ENCODE measurements at places on chromosomes 6 and 20.

GRCh38 chr20:46243707-46244628 lies 64.3 kb downstream of the CDH22 start:
- DNase-seq: no peak

DNA sequence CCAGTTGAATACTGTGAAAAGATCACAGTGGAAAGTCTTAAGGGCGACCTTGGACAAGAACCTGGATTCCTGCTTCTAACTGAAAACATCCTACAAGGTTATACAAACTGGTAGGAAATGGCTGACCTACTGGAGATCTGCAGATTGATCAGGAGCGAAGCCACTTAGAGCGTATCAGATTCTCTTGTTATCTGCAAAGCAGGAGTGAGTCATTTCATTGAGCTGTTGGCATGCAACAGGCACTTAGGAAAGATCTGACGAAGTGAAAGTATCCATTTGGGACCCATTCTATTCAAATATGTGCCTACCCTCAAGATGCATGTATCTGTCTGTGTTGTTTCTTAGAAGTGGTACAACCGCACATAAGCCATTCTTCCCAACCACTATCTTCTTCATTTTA lies 131.2 kb upstream of the RIN2 start:
- DNase-seq: no peak

DNA sequence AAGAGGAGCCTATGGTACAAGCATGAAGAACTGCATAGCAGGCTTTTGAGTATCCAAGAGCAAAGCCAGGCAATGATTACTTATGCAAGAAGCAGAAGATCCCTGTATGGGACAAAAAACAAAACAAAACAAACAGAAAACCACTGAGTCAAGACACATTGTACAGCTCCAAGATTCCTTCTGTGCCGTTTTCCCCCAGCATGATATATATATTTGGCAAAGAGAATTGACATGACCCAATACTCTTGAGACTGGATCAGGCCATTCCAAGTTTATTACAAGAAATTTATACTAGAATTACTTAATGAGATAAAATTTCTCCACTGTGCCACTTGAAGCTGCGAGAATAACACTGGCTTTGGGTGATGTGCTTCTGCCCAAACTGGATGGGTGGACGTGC lies 65.5 kb downstream of the TRMT11 start:
- no peak for DNase-seq

DNA sequence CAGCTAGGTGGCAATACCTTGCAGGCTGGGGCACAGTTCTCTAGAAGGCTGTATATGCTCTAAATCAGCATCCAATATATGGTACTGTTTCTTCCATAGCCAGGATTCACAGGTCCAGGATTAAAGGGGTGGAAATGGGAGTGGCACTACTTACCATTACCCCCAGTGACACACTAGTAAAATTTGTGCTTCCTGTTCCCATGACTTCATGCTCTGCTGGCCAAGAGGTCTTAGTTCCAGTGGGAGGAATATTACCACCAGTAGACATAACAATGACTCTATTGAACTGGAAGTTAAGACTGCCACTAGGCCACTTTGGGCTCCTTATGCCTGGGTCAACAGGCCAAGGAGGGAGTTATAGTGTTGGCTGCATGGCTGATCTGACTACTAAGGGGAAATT lies 174.3 kb upstream of the TNFAIP3 start:
- no peak for DNase-seq

- no peak for DNase-seq
Measured at GRCh38 chr6:70413992-70414494, 735 bp downstream of the FAM135A start.

DNA sequence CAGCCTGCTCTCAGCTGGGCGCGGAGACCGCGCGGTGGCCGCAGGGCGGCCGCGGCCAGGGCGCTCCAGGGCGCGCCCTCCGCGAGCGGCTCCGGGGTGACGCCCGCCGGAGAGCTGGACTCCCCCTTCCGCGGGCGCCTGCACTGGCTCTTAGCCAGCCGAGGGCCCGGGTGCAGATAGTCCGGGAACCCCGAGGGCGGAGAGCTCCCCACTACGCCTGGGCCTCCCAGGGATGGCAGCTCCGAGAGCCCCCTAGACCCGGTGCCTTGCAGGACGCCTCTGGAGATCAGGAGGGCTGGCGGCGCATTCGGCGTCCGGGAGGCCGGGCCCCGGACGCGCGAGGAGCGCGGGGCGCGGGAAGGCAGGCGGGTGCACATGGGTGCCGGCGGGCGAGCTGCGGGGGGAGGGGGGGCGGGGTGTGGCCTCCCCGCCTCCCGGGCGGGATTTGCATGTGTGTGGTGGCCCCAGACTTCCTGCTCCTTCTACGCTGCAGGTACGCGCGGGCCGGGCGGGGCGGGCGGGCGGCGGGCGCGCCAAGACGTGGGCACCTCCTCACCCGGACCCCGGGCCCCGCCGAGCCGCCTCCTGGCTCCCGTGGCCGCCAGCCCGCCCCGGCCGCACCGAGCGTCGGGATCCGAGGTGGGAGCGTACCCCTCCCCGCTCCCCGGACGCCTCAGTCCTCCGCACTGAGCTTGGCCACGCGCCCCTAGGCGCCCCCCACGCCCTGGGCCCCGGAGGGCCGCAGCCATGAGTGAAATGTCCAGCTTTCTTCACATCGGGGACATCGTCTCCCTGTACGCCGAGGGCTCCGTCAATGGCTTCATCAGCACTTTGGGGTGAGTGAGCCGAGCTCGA lies at the start of gene ITPR3:
Gene ITPR3, plus strand, starts transcription at position 467 of the 855 bp plus-strand sequence. Its CDS starts 281 bp downstream, at position 748.
- peak; percentile 25 for DNase-seq

DNA sequence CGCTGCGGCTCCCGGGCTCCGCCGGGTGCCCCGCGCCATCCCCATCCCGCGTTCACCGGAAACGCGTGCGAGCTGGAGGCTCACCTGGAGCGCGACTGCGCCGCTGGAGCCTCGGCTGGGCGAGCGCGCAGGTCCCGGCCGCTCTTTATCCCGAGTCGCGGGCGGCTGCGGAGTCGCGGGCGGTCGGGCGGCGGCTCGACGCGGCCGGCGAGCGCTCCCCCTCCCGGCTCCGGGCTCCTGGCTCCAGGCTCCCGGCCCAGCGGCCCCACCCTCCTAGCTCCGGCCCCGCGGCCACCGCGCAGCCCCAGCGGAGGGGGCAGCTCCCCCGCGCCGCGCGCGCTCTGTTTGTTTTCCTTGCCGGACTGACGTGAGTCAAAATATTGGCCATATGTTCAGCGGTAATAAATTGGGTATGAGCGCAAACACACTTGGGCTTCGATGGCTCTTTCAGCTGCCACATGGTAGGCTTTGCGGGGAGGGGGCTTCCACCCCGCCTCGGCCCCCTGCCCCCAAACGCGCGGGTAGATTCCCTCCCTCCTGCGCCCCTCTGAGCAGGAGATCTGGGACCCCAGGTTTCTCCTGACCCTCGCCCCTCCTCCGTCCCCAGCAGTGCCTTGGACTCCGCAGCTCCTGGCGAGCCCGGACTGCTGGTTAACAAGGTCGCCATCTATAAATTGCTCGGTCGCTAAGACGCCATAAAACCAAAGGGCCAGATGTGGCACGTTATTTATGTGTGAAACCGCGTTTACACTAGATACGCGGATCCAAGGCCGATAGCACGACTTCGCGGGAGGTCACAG lies 8.8 kb upstream of the NKX2-2 start:
- DNase-seq: no peak

DNA sequence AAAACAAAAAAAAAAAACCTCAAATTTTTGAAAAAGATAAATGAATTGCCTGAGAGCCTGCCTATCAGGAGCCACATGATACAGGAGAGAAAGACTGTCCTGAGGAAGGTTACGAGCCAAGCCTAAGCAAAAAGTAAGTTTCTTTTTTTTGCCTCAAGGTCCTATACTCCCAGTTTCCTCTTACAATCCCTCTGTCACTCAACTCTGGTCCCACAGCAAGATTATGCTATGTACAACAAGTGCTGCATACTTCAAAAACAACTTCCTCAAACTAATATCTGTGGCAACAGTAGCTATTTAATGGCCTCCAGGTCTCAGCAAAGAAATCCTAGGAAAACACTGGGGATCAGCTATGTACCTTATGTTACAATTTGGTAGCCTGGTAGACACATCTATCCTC lies 46.8 kb downstream of the PLN start:
- no peak for DNase-seq

- DNase-seq: no peak
Measured at GRCh38 chr6:53009056-53009455, 14.0 kb upstream of the GSTA4 start.

DNA sequence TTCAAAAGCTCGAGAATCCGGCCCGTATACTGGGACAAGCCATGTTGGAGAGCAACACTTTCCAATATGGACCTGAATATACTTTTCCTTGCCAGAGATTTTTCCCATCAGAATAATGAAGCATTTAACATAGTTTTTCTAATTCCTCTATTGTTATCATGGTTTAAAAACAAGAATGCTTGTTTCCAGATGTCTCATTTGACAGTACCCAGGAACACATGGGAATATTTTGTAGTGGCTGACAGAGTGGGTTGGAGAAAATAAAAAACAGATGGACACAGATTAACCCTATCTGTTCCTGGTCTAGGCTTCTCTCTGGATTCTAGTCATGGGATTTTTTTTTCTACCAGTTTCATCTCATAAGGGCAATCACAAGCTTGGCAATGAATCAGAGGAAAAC lies 164.8 kb upstream of the CEP162 start:
- DNase-seq: no peak

DNA sequence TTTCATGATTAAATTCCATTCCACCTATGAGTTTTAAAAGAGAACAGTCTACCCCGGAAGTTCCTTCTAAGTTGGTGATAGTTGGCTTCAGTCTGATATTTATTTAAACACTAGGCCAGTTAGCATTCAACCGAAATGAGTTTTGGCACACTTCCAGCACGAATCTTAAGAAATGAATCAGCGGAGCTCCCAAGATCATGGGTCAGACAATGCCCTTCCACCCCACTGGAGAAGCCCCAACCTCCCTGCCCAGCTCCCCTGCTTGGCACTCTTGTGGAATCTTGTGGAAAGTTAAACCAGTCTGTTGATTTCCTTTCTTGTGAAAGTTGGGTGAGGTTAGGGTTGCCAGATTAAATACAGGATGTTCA lies 64.3 kb downstream of the MKKS start:
- no peak for DNase-seq

- DNase-seq: peak; percentile 56
Measured at GRCh38 chr20:32474967-32475811, 109.9 kb downstream of the NOL4L start.

- DNase-seq: no peak
Measured at GRCh38 chr6:62272114-62272513, 13.9 kb downstream of the KHDRBS2 start.

GRCh38 chr20:32902456-32903420 lies 44.0 kb downstream of the EFCAB8 start:
- peak; percentile 36 for DNase-seq

- no peak for DNase-seq
Measured at GRCh38 chr6:22042706-22043105, 254.1 kb downstream of the PRL start.

DNA sequence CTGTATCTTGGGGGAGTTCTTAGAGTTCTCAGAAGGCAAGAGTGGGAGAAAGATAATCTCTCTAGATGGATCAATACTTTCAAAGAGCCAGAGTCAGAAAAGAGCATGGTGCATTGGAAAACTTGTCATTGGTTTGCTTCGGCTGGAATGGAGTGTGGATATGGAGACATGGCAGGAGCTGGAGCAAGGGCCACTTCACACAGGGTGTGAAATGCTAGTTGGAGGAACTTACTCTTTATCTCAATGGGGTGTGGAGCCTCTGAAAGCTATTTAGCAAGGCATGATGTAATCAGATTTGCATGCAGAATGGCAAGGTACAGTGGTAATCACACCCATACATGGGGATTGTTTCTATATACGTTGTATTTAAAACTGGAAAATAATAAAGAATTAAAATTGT lies 31.5 kb upstream of the PAQR8 start:
- DNase-seq: no peak

DNA sequence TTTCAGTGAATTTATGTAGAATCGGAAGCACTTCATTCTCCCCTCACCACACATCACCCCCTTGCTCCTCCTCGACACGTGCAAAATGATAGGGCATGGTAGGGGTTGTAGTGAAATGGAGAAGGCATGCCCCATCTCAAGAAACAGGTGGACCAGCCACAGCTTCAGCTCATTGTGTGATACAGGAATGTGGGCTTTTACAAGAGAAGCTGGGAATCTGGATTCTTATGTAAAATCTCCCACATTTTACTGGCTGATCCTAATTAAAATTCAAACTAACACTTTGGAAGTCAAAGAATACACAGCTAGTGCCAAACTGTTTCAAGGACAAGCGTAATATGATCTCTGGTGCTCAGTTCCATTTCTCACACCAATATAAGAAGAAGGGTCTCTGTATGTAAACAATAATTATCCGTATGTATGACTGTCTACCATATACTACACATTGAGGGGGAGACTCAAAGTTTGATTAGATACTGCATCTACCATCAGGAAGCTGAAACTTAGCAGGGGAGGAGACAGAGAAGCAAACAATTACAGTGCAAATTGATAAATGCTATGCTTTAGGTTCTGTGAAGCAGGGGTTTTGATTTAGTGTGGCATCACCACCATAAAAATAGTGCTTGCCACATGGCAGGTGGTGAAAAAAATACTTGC lies 24.3 kb upstream of the KIAA0408 start:
- no peak for DNase-seq

- DNase-seq: no peak
Measured at GRCh38 chr6:83258517-83258916, 65.4 kb downstream of the RWDD2A start.

DNA sequence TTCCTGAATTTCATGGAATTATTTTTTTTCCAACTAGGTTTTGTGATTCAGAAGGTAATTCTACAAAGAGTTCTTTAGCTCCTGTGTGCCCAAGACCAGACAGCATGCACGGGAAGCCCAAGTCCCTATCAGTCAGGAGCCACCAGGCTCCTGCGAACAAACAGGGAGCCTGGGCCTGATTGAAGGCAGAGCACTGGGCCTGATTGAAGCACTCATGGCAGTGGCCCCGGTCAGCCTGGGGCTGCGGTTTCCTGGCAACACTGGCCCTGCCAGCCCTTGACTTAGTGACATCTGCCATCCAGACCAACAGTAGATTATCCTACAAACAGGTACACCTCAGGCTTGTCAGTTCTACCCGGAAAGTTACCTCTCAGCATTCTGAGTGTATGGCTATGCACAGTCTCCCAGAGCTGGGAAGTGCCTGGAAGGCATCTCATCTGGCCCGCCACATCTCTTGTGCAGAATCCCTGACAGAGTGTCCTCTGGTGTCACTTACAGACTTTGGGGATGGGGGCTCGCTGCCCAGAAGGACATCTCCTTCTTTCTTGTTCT lies 133.8 kb downstream of the VEGFA start:
- DNase-seq: no peak

GRCh38 chr6:146620655-146621054 lies 21.9 kb downstream of the ADGB start:
- DNase-seq: no peak

- no peak for DNase-seq
Measured at GRCh38 chr20:10676518-10676917, 2.7 kb upstream of the JAG1 start.

GRCh38 chr6:133340557-133340956 lies 99.4 kb downstream of the EYA4 start:
- no peak for DNase-seq

DNA sequence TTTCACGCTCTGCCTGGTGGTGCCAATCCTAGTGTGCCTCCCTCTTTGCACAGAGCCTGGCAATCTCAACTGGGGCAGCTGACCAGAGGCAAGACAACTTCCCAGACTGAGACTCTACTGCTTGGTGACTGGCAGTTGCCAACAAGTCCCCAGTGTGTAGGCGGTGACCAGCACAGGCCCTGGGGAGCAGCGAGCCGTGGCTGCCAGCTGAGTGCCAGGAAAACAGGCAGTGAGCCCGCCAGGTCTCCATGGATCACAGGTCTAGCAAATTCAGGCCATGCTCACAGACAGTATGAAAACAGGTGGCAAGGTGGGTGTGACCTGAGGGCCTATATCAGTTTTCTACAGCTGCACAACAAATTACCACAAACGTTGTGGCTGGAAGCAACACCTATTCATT lies 289.9 kb downstream of the KIF16B start:
- DNase-seq: no peak

GRCh38 chr20:9609887-9610502 lies 95.6 kb downstream of the LAMP5 start:
- DNase-seq: peak; percentile 23

All from hematopoietic multipotent progenitor cell treated with erythropoietin and hydrocortisone succinate and interleukin-3 and kit ligand, for 17 days (in vitro differentiated cells).